ENCODE measurements at places on chromosomes 13 and 19.
A peak's percentile ranks its signal among the peaks of the same experiment; 100 is the strongest.

- no peak for DNase-seq
Observed at GRCh38 chr13:40648040-40648439, 18.4 kb downstream of the FOXO1 start.

GRCh38 chr13:46178821-46179220 is 3.2 kb downstream of the LCP1 start:
- DNase-seq, result no peak

GRCh38 chr19:20925481-20925880 is 2.4 kb downstream of the ZNF85 start:
- DNase-seq, result no peak

DNA sequence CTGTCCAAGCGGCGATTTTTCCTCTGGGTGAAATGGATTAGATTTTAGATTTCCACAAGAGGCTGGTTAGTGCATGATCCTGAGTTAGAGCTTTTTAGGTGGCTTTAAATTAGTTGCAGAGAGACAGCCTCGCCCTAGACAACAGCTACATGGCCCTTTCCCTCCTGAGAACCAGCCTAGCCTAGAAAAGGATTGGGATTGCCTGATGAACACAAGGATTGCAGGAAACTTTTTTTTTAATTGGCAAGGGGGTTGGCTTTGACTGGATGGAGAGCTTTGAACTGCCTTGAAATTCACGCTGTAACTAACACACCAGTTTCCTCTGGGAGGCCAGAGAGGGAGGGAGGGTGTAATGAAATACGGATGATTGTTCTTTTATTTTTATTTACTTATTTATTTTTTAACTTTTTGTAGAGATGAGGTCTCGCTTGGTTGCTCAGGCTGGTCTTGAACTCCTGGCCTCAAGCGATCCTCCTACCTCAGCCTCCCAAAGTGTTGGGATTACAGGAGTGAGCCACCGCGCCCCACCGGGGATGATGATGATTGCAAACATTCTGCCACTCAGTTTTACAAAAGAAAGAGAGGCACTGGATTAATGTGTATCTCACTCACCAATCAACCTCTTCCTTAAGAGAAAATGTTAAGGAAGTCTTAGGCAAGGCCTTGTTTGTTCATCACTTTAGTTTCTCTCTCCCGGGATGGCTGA is 1.9 kb downstream of the LDLR start:
- no peak for DNase-seq

- DNase-seq, result no peak
Observed at GRCh38 chr13:111076155-111077013, 38.7 kb upstream of the ARHGEF7 start.

DNA sequence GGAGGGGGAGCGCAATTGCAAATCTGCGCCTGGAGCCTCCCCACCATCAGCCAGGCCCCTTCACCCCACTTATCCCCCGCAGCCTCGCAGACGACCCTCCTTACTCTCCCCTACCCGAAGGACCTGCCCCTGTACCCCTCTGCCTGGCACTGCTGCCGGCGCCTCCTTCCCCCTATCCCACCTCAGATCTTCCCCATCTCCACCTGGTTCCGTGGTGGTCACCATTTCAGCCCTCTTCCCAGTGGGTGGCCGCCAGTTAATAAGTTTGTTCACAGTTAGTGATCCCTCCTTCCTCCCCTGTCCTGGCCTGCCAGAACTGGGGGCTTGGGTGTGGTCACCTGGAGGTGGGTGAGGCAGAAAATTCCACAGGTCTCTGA is 397 bp downstream of the SLC44A2 start:
- DNase-seq, result no peak

GRCh38 chr13:46160065-46160464 is 21.9 kb downstream of the LCP1 start:
- no peak for DNase-seq

DNA sequence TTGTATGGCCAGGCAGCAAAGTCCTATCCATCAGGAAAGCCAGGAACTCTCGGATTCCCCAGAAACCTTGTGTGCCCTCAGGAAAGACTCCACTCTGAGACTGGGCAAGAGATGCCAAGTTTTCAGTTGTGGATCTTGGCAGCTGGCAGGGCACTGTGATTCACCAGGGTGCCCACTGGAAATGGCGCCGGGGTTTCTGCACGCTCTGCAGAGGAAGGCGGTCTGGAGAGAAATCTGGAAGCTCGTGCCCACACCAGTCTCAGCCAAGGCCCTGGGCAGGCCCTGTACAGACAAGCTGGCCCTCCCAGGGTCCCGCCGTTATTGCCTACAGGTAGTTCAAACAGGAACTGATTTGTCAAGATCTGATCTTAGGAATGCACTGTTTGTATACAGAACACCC is 4.9 kb downstream of the NAPA start:
- DNase-seq, result no peak

GRCh38 chr19:38635483-38636399 is 11.7 kb upstream of the ACTN4 start:
- DNase-seq, result no peak

DNA sequence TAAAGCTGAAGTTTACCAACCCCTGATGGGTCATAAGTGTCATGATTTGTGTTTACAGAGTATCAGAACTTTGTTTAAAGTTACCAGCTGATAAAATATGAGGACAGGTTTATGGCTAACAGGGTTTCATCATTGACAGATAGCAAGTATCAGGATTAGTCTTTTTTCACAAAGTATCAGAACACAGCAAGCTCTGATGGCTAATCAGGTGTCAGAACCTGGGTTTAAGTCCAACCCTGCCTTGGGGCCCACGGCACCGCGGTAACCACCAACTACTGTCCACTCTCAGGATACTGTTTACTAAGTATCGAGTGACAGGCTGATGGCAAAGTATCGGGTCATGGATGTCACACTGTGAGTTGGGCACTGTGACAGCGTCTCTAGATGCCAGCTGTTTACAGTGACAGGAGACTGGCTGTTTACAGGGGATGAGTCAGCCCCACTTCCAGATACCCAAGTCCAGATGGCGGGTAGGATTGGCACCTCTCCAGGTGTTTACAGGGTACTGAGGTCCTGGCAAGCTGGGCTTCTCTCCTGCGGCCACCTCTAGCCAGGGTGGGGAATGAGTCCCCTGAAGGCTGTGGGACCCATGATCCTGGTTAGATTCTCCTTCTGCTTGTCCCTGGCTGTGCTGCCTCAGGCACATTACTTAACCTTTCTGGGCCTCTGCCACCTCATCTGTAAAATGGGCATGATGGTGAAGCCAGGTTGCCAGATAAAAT is 21.8 kb downstream of the ARRDC2 start:
- no peak for DNase-seq

- DNase-seq, result no peak
Observed at GRCh38 chr13:31518645-31519044, 220.7 kb upstream of the RXFP2 start.

DNA sequence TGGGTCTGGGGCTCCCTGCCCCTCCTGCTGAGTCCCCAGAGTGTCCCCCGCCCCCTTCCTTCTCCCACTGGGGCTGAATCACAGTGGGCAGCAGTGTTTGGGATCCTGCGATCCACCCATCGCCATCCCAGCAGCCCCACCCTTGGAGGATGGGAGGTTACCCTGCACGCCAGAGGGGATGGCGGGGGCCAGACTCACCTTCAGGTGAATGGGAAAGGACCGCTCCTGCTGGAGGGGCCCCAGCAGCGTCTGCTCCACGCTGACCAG is 569 bp downstream of the DLEU7 start:
- no peak for DNase-seq

DNA sequence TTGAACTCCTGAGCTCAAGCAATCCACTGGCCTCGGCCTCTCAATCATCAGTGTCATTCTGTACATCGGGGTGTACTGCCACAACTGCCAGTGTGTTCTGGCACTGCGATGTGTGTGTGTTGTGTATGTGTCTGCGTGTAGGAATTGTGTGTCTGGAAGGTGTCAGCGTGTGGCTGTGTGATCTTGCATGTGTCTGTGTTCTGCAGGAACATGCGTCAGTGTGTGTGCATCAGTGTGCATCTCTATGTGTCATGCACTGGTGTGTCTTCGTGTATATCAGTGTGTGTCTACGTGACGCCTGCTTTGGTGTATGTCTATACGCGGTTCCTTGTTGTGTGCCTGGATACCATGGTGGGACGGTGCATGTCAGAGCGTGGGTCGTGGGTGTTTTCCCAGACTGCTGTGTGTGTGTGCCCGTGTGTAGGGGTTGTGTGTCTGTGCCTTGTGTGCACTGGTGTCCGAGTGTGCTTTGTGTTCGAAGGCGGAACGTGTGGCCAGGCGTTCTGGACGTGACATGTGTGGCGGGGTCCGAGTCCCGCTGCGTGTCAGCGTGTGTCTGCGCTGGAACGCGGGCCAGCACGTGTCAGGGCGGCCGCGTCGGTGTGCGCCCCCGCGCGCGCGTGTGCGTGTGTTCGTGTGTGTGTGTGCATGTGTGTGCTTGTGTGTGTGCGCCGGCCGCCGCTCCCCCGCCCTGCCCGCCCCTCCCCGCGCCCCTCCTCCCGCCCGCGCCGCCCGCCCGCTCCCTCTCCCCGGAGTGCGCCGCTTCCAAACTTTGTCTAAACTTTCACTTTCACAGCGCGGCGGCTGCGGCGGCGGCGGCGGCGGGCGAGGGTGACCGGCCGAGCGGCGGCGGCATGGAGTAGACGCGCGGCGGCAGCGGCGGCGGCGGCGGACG is at the start of gene NFIX:
TSS of gene NFIX (plus strand) at position 775 of the 895 bp plus-strand sequence. CDS start 363 bp downstream, outside the sequence.
- DNase-seq, result peak; percentile 72

DNA sequence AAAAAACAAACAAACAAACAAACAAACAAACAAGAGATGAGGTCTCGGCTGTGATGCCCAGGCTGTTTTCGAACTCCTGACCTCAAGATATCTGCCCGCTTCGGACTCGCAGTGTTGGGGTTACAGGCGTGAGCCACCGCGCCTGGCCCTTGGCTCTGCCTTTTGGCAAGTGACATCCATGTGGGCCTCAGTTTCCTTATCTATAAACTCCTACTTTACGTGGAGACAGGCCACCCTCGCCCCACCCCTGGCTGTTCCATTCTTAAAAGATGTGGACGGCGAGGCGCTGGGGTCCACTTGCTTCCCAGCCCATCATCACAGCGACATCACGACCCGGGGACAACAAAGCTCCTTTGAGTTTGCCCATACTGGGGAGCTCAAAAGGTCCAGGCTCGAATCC is 1.7 kb downstream of the TSSK6 start:
- DNase-seq, result no peak

- no peak for DNase-seq
Observed at GRCh38 chr13:97696921-97697320, 256.6 kb upstream of the IPO5 start.

- DNase-seq, result no peak
Observed at GRCh38 chr19:17658666-17659065, 29.5 kb downstream of the UNC13A start.

DNA sequence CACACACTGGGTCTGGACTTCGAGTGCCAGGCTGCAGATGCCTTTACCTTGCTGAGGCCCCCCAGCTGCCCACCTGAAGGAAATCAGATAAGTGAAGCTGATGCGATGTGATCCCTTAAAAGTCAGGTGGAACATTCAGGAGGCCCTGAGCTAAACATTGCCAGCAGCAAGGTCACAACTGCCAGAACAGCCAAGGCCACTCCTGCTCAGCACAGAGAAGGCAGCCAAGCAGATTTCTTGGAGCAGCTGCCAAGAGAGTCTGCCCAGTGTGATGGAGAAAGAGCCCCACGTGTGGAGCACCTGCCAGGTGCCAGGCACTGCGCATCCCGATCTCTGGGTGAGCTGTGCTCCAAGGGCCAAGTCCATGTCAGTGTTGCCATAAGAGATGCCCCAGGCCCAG is 20.6 kb upstream of the UQCRFS1 start:
- DNase-seq, result no peak

DNA sequence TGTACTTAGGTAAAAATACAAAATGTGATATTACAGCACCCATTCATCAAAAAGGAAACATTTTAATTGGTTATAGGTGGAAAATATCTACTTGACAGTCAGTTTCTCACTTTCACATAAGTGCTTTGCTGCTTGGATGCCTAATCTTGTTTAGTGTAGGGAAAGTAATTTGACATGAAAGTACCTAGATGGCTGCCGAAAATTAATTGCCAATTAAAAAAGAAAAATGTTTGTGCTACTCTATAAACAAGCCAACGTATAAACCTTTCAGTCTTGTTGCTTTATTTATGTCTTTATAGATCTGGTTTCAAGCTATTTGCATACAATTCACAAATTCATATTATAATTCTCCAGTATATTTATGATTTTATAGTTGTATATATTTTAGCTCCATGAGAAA is 729.9 kb downstream of the DACH1 start:
- no peak for DNase-seq

GRCh38 chr13:71828564-71828963 is 38.4 kb downstream of the DACH1 start:
- DNase-seq, result no peak

- DNase-seq, result no peak
Observed at GRCh38 chr13:73901324-73902068, 232.7 kb downstream of the KLF12 start.

DNA sequence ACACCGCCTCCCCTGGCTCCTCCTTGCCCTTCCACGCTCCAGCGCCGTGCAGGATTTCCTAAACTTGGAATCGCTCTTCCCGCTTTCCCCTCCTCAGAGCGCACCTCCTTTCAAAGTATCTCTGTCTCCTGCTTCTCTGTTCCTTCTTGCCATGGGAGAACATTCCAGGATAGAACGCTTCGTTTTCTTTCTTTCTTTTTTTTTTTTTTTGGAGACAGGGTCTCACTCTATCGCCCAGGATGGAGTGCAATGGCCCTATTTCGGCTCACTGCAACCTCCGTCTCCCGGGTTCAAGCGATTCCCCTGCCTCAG is 574 bp upstream of the XPO4 start:
- no peak for DNase-seq

GRCh38 chr13:84192125-84192524 is 309.9 kb upstream of the SLITRK1 start:
- DNase-seq, result no peak

DNA sequence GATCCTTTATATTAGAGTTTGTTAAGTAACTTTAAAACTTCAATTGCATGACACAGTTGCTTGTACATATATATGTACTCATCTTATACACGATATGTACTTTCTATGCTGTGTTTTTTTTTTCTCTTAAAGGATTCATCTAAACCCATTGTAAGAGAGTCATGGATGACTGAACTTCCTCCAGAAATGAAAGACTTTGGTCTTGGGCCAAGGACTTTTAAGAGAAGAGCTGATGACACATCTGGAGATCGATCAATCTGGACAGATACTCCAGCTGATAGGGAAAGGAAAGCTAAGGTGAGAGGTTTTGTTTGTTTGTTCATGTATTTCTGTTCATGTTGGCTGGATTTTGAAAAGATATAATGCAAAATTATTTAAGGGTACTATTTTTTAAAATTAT is 26.0 kb downstream of the GPALPP1 start:
- no peak for DNase-seq

GRCh38 chr19:37983916-37984315 is 76.9 kb downstream of the SIPA1L3 start:
- DNase-seq, result no peak

- DNase-seq, result no peak
Observed at GRCh38 chr13:39884166-39884565, 228.7 kb downstream of the COG6 start.

GRCh38 chr13:47017476-47017875 is 120.6 kb upstream of the HTR2A start:
- DNase-seq, result no peak

- DNase-seq, result no peak
Observed at GRCh38 chr13:66842766-66843165, 387.4 kb downstream of the PCDH9 start.

All from activated naive CD4-positive, alpha-beta T cell treated with anti-CD3 and anti-CD28 coated beads, Interleukin-2, amount 50 U/mL, for 16 hours (primary cell).